ENCODE measurements at places on chromosomes 7 and 10. TPM values are rescaled to one million over a fixed set of nuclear protein-coding genes. Genes with fewer than 3 reads are reported as not detected.

CELF2 gene
- not detected for total RNA-seq

CDNF gene
- total RNA-seq = 1.1 TPM

RAB11FIP2 gene
- total RNA-seq = 15.5 TPM

HOXA7 gene
- total RNA-seq = 5.0 TPM

HOGA1 gene
- total RNA-seq = 1.5 TPM

ANAPC16 gene
- 84.1 TPM for total RNA-seq

NRG3 gene
- total RNA-seq = not detected

PNLIPRP1 gene
- total RNA-seq = not detected

DKK1 gene
- total RNA-seq = 429 TPM

CCM2 gene
- total RNA-seq = 40.8 TPM

AGAP6 gene
- 9.6 TPM for total RNA-seq

AP4M1 gene
- total RNA-seq = 15.2 TPM

ADCY1 gene
- 1.3 TPM for total RNA-seq

WNT8B gene
- not detected for total RNA-seq

ZNF92 gene
- 4.6 TPM for total RNA-seq

CALCR gene
- not detected for total RNA-seq

OR2A1 gene
- not detected for total RNA-seq

ASAH2 gene
- 3.2 TPM for total RNA-seq

EBF3 gene
- total RNA-seq = 0.11 TPM

LIPA gene
- 53.1 TPM for total RNA-seq

WASL gene
- total RNA-seq = 23.6 TPM

FKBP9 gene
- total RNA-seq = 75.7 TPM

AGR2 gene
- 176 TPM for total RNA-seq

PPP1R17 gene
- total RNA-seq = not detected

HYAL4 gene
- not detected for total RNA-seq

IL6 gene
- 4.6 TPM for total RNA-seq

PRKCQ gene
- 4.3 TPM for total RNA-seq

OR2A42 gene
- not detected for total RNA-seq

CRYGN gene
- not detected for total RNA-seq

CPXM2 gene
- total RNA-seq = not detected

TAS2R16 gene
- total RNA-seq = not detected

TMEM26 gene
- 0.08 TPM for total RNA-seq

UPK3BL1 gene
- 7.1 TPM for total RNA-seq

STK31 gene
- 1.2 TPM for total RNA-seq

UBE2H gene
- total RNA-seq = 68.8 TPM

DLX5 gene
- not detected for total RNA-seq

EIF5AL1 gene
- total RNA-seq = 3.1 TPM
